Mesothelial cell of epicardium (in vitro differentiated cells): ENCODE measurements at places on chromosomes 4 and X.

DNA sequence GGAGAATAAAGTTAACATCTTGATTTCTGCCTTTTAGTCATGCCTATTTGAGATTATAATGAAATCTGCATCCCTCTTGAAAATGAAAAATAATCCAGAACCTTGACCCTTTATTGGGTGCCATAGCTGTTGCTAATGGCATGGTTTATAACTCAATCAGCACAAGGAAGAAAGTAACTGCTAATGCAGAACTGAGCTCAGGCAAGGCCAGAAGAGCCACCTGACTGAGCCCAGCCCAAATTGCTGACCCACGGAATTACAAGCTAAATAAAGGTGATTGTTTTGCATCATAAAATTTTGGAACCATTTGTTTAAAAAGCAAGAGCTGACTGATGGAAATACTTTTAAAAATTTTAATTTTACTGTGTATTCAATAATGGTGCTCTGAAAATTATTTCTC, 76.4 kb upstream of the TBL1X start:
- DNase-seq, result no peak

DNA sequence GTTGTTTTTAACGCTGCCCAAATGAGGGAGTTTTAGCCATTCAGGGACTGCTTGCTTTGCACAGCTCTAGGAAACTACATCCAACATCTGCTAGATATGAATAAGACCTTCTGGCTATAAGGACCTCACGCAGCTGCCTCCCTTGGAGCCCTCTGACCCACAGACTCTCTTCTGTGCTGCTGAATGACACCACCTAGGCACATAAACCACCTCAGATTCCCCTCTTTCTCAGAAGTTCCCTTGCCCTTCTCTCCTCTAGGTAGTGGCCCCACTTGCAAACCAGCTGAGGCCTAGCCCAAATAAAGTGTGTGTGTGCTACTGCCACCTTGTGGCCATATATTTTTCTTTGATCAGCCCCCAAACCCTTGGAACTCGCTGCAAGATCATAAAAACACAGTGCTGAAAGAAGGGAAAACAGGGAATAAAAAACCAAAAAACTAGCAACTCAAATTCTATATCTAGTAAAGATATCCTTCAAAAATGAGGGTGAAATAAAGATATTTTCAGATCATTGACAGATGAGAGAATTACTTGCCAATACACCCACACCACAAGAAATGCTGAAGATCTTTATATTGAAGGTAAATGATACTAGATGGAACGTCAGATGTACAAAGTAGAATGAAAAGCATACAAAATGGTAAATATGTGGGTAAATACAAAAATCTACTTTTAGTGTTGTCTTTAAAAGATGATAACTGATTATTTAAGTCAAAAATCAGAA, 265.9 kb downstream of the ADAMTS3 start:
- DNase-seq, result no peak

GRCh38 chr4:86910820-86911684, 18.8 kb upstream of the C4orf36 start:
- DNase-seq, result no peak

DNA sequence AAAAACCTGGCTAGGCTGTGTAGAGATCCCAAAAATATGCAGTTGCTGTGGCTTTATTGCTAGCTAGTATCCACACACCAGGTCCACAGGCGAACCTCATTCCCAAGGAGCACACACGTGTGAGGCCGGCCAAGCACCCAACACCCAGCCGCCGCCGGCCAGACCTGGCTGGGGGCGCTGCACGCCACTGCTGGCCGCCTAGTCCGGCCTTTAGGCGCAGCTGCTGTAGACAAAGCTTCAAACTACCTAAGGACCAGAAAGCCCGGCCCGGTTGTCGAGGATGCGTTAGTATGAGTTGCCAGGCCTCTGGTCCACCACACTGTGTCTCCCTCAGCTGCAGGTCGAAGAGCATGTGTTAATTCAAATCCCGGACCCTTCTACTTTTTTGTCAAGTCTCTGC, 3.1 kb downstream of the POU3F4 start:
- DNase-seq, result no peak

DNA sequence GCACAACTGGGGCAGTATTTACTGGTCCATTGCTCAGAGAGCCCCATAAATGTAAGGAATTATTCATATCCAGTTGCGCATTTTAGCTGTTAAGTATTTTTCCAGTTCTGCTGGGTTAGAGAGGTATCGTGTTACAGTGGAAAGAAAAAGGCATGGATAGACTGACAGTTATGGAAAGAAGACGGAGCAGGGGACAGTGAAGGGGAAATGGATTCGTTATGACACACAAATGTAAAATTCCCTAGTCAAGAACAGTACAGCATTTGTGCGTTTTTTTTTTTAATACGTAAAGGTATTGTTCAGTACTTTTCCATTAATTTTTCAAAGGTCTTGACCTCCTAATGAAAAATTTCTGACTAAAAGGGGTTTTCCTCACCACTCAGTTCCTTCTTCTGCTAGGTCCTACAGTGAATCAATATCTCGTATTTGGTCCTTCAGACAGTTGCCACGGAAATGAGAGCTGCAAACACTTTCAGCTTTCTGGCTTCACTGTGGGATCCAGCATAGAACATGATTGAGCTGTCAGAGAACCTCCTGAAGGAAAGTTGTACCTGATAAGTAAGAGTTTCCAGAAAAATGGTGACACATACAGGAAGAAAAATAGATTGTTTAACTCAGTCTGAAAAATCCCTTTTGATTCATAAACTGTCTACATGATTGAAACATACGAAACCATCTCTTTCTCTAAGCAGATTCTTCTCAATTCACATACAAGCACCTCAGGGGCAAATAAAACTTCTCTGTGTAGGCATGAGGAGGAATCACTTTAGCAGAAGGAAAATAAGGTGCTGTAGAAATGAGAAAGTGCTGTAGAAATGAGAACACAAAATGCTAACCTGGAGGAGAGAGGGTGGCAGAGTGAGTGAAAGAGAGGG, 21.8 kb upstream of the BBS12 start:
- DNase-seq, result no peak

DNA sequence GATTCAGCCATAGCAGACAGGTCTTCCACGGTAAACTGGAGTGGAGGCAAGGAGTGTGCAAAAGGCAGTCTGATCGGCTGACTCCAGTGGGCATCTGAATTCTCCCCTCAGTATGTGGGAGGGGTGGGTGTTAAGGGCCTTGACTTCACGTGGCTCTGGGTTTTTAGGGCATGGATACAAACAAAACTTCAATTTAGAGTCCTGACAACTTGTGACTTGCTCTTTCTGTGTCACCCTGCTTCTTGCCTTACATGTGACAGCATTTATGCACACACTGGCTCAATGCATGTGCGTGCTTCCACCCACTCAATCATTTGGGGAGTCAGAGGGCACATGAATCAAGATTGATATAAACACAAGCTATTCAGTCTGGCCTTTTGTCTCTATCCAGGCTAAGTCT, 17.5 kb downstream of the PLP1 start:
- DNase-seq, result no peak

GRCh38 chr4:147463065-147463464, 17.8 kb upstream of the EDNRA start:
- no peak for DNase-seq

DNA sequence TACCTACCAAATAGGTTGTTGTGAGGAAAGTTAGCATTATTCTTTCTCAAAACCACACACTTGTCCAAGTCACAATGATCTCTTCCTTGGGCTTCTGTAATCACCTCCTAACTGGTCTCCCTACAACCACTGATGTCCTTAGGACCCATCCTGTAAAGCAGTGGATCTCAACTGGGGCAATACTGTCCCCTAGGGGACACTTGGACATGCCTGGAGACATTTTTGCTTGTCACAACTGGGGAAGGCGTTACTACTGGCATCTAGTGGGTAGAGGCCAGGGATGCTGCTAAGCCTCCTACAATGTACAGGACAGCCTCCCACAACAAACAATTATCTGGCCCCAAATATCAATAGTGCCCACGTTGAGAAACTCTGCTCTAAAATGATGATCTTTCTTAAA, 118.7 kb upstream of the AP1S2 start:
- no peak for DNase-seq

GRCh38 chrX:47129899-47130358, 14.6 kb downstream of the NDUFB11 start:
- DNase-seq, result no peak

- no peak for DNase-seq
These were observed 293.4 kb upstream of the TENM3 start for GRCh38 chr4:181949704-181950312.

- DNase-seq, result no peak
These were observed 84.8 kb downstream of the TIGD2 start for GRCh38 chr4:89196056-89196674.

DNA sequence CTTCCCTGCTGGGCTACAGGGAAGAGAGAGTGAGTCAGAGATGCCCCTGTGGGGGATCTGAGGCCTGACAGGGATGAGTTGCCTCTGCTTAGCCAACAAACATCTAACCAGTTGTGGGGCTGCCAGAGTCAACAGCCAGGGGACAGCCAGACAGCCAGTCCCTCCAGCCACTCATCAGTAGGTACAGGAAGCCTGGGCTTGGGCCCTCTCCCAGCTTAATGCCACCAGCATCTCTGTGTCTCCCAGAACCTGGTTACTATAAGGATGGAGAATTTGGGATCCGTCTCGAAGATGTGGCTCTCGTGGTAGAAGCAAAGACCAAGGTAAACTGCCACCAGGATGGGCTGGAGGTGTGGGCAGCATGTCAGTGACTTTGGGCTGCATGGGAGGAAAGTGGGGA, 17.3 kb upstream of the SASH3 start:
- no peak for DNase-seq

GRCh38 chrX:148380650-148381561, 119.5 kb upstream of the AFF2 start:
- DNase-seq, result no peak

- DNase-seq, result no peak
These were observed 59.3 kb downstream of the RWDD4 start for GRCh38 chr4:183599690-183600089.

GRCh38 chrX:40088299-40088625, 9.5 kb downstream of the BCOR start:
- DNase-seq, result no peak

- DNase-seq, result no peak
These were observed 124.2 kb downstream of the BANK1 start for GRCh38 chr4:101914761-101915160.

GRCh38 chr4:173226401-173226888, 57.8 kb downstream of the GALNT7 start:
- no peak for DNase-seq

- no peak for DNase-seq
These were observed 65.2 kb upstream of the TLR3 start for GRCh38 chr4:186003746-186004145.

DNA sequence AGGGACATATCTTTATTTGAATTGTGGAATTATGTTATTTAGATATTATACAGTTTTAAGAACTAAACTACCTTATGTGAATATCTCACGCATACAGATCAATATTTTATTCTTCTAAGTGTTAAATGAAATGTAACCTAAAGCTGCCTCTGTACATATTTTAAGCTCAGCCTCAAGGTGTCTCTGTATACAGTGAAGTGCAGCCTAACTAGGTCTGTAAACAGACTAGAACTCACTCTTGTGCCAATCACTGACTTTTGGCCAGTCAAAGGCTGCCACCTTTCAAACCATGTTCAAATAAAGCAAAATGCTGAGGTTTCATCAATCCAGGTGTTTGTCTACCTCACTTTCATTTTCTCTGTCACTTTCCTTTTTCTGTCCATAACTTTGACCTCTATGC, 1074.5 kb upstream of the PRKX start:
- no peak for DNase-seq

DNA sequence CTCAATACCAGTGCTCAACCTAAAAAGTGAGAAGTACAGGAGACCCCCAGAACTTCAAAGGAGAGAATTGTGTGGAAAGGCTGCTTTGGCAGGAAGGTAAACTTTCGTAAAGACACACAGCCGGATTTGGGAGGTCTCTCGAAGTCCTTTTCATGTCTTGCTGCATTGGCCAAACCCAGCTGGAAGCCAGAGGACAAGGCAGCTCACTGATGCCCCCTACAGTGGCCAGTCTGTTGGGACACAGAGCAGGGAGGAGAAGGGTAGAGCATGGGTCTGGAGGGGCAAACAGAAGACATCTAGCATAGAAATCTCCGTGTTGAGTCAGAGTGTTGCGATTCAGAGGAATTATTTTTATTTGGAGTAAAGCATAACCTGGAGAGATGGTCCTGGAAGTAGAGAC, 198.9 kb downstream of the ANK2 start:
- no peak for DNase-seq

- no peak for DNase-seq
These were observed 319.6 kb downstream of the PTTG2 start for GRCh38 chr4:38279650-38280322.

DNA sequence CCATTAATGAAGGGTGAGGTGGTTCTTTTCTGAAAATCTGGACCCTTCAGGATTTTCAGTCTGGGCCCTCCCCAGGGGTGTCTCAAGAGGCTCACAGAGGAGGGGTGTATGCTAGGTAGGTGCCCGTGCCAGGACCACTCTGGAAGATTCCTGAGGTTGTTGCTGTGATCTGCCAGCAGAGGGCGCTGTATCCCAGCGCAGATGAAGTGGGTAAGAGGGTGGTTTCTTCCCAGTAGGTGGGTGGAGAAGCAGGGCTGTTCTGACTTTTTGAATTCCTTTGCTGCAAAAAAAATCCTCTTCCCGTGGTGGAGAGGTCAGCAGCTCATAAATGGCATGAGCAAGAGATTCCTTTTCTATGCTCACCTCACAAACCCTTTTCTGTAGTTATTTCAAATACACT, 51.1 kb downstream of the SCML1 start:
- no peak for DNase-seq

- DNase-seq, result no peak
These were observed 140.6 kb upstream of the ARX start for GRCh38 chrX:25156323-25156722.

DNA sequence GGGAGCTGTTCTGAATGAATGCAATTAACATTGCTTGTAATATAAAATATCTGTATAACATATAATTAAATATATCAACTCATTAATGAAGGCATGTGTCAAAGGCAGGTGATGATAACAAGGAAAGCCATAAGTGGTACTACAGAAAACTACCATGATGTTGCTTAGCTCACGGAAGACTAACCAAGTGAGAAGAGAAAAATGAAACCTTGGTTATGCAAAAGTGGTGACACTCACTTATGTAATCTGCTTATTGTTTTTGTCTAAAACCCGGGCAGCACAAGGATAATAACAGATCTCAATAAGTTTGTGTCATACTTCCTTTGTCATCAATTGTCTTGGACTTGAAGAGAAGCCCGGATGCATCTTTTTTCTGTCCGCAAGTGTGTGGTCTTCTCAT, 156.4 kb downstream of the HS6ST2 start:
- DNase-seq, result no peak

GRCh38 chr4:71882113-71882841, 98.4 kb upstream of the GC start:
- DNase-seq, result no peak

DNA sequence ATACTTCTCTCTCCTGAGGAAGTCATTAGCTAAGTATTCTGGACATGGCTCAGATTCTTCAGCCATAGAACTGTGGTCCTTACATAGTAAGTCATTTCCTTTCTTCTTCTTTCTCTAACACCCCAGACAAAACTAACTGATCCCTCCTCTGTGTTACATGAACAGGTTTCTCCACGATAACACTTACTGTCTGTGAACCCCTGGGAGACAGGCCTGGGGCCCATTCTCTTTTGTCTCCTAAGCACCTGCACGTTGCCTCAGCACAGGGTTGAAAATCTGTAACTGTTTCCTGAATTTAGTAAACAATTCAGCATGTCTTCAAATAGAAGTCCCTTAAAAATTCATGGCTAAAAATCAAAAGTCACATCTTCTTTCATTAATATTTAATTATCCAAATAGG, 24.7 kb downstream of the APBB2 start:
- DNase-seq, result no peak
